ENCODE measurements at places on chromosomes 7 and 10. TPM values are rescaled to one million over a fixed set of nuclear protein-coding genes. Genes with fewer than 3 reads are reported as not detected.
A peak's percentile ranks its signal among the peaks of the same experiment; 100 is the strongest.

The MYPN gene
- total RNA-seq: 69.2 TPM

The SUN3 gene
- not detected for total RNA-seq

The CCDC172 gene
- not detected for total RNA-seq

The CELF2 gene
- 37.2 TPM for total RNA-seq

The MYL7 gene
- total RNA-seq: 13.0 TPM

The STEAP4 gene
- 4.8 TPM for total RNA-seq

The HOXA11 gene
- 4.7 TPM for total RNA-seq

The DTX2 gene
- total RNA-seq: 5.2 TPM

The LFNG gene
- total RNA-seq: 19.2 TPM

The CLEC2L gene
- total RNA-seq: 1.3 TPM

The CDNF gene
- total RNA-seq: 1.8 TPM

The SDK1 gene
- 3.1 TPM for total RNA-seq

GRCh38 chr7:155247479-155248365 lies 50.0 kb upstream of the INSIG1 start:
- no peak for DNase-seq

DNA sequence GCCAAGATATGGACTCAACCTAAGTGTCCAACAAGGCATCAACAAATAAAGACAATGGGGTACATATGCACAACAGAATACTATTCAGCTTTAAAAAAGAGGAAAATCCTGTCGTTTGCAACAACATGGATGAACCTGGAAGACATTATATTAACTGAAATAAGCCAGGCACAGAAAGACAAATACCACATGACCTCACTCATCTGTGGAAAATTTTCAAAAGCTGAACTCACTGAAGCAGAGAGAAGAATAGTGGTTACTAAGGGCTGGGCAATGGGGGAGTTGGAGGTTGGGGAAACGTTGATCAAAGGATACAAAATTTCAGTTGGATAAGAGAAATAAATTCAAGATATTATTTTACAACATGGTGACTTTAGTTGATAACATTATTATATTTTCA lies 221.4 kb upstream of the PITRM1 start:
- DNase-seq: no peak

DNA sequence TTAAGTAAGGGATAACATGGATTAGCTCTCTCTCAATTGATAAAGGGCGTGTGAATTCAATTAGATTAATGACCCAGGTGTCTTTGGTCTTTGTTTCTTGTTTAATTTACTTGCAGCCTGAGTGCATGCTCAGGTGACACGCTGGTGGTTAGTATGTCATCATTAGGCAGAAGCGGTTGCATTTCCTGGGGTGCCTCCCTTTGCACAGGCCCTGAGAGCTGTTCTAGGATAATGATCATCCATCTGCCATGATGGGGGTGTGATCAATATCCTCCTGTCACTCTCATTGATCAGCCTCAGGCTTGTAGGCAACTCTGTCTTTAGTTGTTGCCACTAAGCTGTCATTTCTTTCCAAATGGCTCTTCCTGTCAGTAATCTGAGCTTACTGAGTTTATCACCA lies 99.6 kb upstream of the NPS start:
- no peak for DNase-seq

DNA sequence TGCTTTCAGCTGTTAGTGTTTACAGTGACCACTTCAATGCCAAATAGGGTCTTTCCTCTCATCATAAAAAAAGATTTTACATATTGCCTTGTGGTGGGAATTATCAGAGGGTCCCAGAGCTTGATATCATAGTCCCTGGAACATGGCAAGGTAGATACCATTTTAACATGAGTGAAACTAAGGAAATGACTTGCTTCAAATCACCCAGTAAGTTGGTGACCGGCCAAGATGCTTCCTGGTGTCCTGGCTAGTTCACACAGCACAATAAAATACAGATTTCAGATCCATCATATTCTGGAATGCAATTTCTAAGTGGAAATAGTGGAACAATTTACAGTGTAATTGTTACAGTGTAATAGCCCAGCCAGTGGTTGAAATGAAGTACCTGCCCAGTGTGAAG lies 36.6 kb downstream of the CNNM1 start:
- DNase-seq: peak; percentile 33

- DNase-seq: no peak
These were observed 116.2 kb downstream of the CAMK1D start for GRCh38 chr10:12465385-12466136.

- DNase-seq: no peak
These were observed 273.9 kb downstream of the PAXIP1 start for GRCh38 chr7:154729056-154729455.

Data from muscle of leg (tissue), 16 donors.